RPMI8226 (cell line): ENCODE measurements at places on chromosomes 4 and X.
A peak's percentile ranks its signal among the peaks of the same experiment; 100 is the strongest.

DNA sequence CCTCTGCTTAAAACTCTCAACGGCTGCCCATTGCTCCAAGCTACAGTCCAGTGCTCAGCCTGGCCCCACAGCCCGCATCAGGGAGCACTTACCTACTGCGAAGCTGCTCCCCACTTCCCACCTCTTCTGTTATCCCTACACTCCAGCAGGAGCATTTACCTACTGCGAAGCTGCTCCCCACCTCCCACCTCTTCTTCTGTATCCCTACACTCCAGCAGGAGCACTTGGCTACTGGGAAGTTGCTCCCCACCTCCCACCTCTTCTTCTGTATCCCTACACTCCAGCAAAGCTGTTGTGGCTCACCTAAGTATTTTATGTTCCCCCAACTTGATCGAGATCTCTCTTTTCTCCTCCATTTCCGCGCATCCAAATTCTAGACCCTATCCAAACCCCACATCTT, 563.3 kb upstream of the ZFP42 start:
- DNase-seq: no peak

- DNase-seq: no peak
Measured at GRCh38 chrX:133495464-133496391, 80.4 kb upstream of the GPC4 start.

GRCh38 chr4:6258741-6259140, 10.9 kb upstream of the WFS1 start:
- no peak for DNase-seq

DNA sequence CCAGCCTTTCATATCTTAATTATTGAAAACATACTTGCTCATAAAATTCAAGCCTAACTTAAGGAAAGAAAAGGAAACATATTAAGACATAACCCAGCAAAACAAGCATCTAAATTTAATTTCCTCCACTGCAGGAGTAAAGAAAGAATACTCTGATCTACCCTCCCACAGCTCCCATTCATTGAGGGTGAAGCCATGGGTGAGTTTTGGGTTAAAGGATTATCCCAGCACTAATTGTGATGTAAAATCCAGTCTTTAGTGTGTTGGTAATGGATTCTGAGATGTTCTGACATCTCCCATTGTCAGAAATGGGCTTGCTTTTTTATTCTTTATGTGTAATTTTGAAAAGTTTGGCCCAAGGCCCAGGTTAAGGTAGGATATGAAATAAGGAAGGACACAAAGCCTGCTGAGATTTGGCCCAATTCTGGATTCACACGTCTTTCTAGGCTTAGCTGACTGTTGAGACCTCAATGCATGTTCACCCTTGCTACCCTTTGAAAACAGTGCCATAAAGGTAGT, 50.4 kb downstream of the SPARCL1 start:
- no peak for DNase-seq

DNA sequence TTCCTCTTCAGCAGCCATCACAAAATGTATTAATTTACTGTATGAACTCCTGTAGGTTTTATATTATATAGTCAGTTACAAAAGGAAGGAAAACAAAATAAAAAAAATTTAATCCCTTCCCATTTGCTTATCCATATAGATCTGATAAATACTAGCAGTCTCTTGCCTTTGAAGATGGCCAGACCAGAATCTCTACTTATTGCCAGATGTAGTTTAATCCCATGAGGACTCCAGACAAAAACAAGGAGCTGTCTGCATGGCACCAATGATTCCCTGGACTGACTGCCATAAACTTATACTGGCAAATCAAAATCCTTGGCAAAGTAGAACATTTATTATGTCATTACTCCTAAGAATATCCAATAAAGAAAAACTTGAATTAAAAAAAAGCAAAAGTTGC, 223.3 kb upstream of the MAB21L2 start:
- no peak for DNase-seq

GRCh38 chr4:111960241-111960667, 185.0 kb upstream of the FAM241A start:
- DNase-seq: no peak

DNA sequence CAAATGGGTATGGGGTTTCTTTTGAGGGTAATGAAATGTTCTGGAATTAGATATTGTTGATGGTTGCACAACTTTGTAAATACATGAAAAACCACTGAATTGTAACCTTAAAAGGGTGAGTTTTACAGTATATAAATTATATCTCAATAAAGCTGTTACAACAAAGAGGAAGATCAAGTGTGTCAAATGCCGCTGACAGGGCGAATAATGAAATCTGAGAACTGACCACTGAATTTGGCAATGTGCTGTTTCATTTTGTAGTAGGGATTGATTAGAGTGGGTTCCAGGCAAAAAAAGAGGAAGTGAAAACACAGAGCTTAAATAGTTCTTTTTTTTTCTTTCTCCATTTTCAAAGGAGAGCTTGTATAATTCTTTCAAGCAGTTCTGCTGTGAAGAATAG, 161.1 kb upstream of the NAP1L5 start:
- peak; percentile 80 for DNase-seq

- no peak for DNase-seq
Measured at GRCh38 chrX:1435241-1435895, 17.3 kb downstream of the ASMTL start.

- DNase-seq: no peak
Measured at GRCh38 chr4:139515531-139515958, 40.5 kb downstream of the SETD7 start.
